ENCODE measurements at places on chromosomes 6 and 20. TPM values are rescaled to one million over a fixed set of nuclear protein-coding genes. Genes with fewer than 3 reads are reported as not detected.

Gene AGER
- 18.7 TPM for total RNA-seq

Gene TAAR9
- total RNA-seq, result not detected

Gene C2
- not detected for total RNA-seq

Gene VGLL2
- 1.2 TPM for total RNA-seq

Gene KAT14
- 0.58 TPM for total RNA-seq

Gene MMP24
- not detected for total RNA-seq

Gene SLC17A4
- total RNA-seq, result 1.5 TPM

Gene FILIP1
- 29.8 TPM for total RNA-seq

Gene RBPJL
- not detected for total RNA-seq

Gene DEF6
- 4.9 TPM for total RNA-seq

Gene RSPH9
- total RNA-seq, result not detected

GRCh38 chr6:48957781-48958180 is 505.3 kb downstream of the MMUT start:
- H3K27ac ChIP-seq, result no peak overlapping the region
- no peak overlapping the region for H3K4me3 ChIP-seq
- no peak for DNase-seq
- no peaks in the 10 kb centered on the region for H3K36me3 ChIP-seq

DNA sequence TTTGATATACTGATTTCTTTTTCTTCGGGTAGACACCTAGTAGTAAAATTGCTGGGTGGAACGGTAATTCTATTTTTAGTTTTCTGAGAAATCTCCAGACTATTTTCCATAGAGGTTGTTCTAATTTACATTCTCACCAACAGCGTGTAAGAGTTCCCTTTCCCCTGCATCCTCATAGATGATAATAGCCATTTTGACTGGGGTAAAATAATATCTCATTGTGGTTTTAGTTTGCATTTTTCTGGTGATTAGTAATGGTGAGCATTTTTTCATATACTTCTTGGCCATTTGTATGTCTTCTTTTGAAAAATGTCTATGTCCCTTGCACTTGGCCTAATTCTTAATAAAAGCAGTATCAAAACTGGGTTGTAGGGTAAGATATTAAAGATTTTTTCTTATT is 148.9 kb upstream of the SIM1 start:
- no peaks in the 10 kb centered on the region for H3K27me3 ChIP-seq
- no peaks in the 10 kb centered on the region for H3K36me3 ChIP-seq
- H3K4me1 ChIP-seq, result no peaks in the 10 kb centered on the region
- H3K27ac ChIP-seq, result no peak overlapping the region
- no peak overlapping the region for H3K4me3 ChIP-seq

GRCh38 chr6:68994521-68994920 is 359.4 kb downstream of the ADGRB3 start:
- H3K27ac ChIP-seq, result no peak overlapping the region
- H3K4me1 ChIP-seq, result no peaks in the 10 kb centered on the region
- no peaks in the 10 kb centered on the region for H3K36me3 ChIP-seq
- H3K4me3 ChIP-seq, result no peak overlapping the region

GRCh38 chr6:78489874-78490273 is 377.5 kb upstream of the IRAK1BP1 start:
- H3K27ac ChIP-seq, result no peak overlapping the region
- no peak overlapping the region for H3K4me3 ChIP-seq
- H3K36me3 ChIP-seq, result no peaks in the 10 kb centered on the region

DNA sequence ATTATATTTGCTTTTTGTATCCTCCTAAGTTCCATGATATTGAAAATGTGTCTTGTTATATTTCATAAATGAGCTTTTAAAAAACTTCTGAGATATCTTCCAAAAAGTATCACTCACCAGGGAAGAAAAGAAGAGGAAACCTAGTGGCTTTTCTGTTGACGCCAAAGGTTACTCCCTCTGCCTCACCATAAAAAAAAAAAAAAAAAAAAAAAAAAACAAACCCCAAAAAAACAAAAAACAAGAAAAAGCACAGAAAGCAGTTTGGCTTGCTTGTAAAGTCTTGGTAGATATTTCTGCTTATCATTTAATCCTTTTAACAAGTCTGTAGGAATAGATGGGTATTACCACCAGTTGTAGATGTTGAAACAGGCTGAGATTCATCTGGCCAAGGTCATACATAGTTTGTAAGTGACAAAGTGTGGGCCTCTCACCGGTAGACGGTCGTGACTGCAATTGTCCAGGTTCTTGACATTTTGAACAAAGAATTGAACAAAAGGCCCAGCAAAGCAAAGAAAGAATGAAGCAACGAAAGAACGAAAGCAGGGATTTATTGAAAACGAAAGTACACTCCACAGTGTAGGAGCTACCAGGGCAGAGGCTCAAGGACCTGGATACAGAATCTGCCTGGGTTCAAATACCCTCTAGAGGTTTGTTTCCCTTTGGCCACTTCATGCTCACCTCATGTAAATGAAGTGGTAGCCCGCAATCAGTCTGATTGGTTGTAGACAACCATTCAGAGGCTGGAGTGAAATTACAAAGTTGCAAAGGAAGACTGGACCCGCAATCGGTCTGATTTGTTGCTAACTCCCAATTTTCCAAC is 11.6 kb upstream of the ELOVL5 start:
- peak overlapping the region; percentile 63 for H3K4me3 ChIP-seq
- peaks cover 31% of the 10 kb centered on the region for H3K4me1 ChIP-seq
- H3K27ac ChIP-seq, result no peak overlapping the region
- H3K27me3 ChIP-seq, result no peaks in the 10 kb centered on the region
- DNase-seq, result no peak

GRCh38 chr6:70380771-70381416 is 32.4 kb upstream of the FAM135A start:
- H3K4me3 ChIP-seq, result no peak overlapping the region
- no peak overlapping the region for H3K27ac ChIP-seq
- no peaks in the 10 kb centered on the region for H3K36me3 ChIP-seq

GRCh38 chr6:22110061-22110460 is 186.8 kb downstream of the PRL start:
- H3K4me3 ChIP-seq, result no peak overlapping the region
- no peaks in the 10 kb centered on the region for H3K4me1 ChIP-seq
- H3K36me3 ChIP-seq, result no peaks in the 10 kb centered on the region
- no peak for DNase-seq
- H3K27me3 ChIP-seq, result no peaks in the 10 kb centered on the region

DNA sequence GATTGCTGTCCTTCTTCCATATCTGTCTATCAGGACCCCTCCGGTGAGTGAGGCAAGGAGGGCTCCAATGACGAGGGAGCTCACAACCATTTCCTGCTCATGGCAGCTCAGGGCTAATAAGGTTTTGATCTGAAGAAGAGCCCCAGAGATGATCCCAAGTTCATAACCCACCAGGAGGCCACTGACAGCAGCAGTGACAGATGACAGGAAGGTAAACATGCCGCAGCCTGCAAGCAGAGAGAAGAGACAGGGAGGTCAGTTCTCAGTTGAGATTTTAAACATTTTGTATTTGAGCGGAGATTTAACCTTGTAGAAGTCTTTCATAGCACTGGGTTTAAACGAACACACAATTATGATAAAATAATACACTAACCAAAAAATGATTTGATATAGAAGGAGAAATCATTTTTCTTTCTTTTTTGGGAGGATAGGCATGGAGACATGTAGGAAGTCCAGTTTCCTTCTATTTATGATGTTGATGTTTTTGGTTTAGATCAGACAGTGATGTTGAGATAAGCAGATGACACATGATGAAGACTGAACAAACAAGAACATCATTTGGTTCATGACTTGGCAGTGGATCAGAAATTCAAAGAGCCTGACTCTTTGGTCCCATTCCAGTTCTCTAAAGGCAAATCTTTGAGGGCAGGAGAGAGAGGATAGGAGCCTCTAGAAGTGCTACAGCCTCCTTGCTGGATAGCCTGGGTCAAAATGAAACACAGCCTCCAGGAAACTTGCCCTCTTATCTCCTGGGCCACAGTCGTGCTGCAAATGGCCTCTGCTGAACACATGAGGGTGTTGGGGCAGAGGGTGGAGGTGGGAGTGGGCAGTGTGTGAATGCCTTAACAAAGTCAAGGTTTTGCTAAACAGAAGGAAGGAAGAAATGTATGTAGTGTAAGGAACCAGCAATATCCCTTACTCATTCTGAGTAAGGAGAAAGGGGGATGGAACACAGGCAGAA is 22.6 kb downstream of the SLC2A12 start:
- DNase-seq, result no peak
- no peaks in the 10 kb centered on the region for H3K36me3 ChIP-seq
- H3K4me1 ChIP-seq, result peaks cover 13% of the 10 kb centered on the region

GRCh38 chr6:37236921-37237320 is 20.7 kb upstream of the TBC1D22B start:
- H3K27me3 ChIP-seq, result no peaks in the 10 kb centered on the region
- no peak overlapping the region for H3K4me3 ChIP-seq
- DNase-seq, result no peak
- peaks cover 12% of the 10 kb centered on the region for H3K4me1 ChIP-seq

DNA sequence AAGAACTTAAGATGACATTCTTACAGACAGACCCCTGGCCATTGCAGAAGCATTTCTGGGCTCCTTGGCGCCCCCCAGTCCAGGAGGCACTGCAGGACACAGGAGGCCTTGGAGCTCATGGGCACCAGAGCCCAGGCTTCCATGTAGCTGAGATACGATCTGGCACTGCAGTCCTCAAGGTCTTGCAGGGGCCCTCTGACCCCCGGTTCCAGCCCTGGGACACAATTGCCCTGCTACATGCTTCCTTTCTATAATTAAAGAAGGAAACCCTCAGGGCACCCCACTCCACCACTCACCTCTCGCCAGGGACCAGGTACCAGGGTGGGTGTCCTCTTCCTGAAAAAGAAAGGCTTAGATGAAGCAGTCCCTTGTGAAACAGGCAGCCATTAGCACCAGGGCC is 33.6 kb downstream of the WFDC3 start:
- no peaks in the 10 kb centered on the region for H3K27me3 ChIP-seq
- H3K4me3 ChIP-seq, result no peak overlapping the region
- H3K27ac ChIP-seq, result no peak overlapping the region
- no peak for DNase-seq
- H3K36me3 ChIP-seq, result no peaks in the 10 kb centered on the region

DNA sequence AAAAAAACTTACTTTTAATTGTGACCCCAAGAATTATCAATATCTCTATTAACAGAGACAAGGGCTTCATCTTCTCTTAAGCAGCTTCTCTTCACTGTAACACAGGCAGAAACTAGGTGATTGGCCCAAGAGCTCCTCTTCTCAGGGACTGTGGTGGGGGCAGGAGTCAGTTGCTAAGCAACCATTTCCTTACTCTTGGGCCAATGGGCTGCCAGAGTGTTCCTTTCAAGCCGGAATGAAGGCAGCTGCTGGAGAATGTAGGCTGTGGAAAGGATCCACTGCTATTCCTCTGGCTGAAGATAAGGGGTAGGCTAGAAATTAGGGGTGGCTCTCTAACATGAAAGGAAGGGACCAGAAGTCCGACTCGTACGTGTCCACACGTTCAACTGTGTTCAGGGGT is at the start of gene SEL1L2:
Gene SEL1L2 (minus strand): TSS at position 150 of the 400 bp plus-strand sequence. CDS start 80 bp downstream, at position 70.
- H3K27ac ChIP-seq, result no peak within 1 kb of the TSS
- H3K4me3 ChIP-seq, result no peak within 1 kb of the TSS
- no peak for DNase-seq

DNA sequence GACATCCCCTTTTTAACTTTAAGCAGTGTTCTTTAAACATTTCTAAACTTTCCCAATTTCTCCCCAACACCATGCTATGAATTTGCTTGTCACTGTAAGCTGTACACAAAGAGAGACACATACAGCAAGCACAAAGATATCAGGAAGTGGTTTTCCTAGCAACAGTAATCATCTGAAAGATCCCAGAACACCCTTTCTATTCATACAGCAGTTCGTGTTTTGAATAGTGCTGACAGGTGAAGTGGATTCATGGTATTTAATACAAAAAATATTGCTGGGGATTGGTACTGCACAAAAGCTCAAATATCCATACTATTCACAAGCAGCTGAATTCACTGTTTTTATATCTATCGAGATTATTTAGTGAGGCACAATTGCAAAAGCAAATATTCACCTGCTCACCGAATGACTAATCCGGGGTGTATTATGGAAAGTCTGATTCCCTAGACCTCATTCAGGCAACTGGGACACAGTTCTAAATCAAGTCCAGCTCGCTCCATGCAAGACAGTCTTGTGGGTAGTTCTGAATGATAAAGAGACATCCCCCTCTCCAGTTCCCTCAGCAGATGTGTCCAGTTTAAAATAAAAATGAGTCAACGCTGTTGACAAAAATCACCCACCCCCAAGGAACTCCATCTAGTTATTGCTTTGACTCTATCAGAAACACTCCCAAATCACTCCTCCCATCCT is 107.1 kb upstream of the TSHZ2 start:
- no peaks in the 10 kb centered on the region for H3K27me3 ChIP-seq
- H3K4me1 ChIP-seq, result no peaks in the 10 kb centered on the region
- H3K36me3 ChIP-seq, result no peaks in the 10 kb centered on the region
- no peak overlapping the region for H3K4me3 ChIP-seq
- DNase-seq, result no peak

GRCh38 chr6:36985417-36985807 is 584 bp downstream of the MTCH1 start:
- H3K4me3 ChIP-seq, result peak overlapping the region; percentile 96
- peaks cover 49% of the 10 kb centered on the region for H3K4me1 ChIP-seq
- peak overlapping the region; percentile 99 for H3K27ac ChIP-seq
- no peaks in the 10 kb centered on the region for H3K27me3 ChIP-seq

DNA sequence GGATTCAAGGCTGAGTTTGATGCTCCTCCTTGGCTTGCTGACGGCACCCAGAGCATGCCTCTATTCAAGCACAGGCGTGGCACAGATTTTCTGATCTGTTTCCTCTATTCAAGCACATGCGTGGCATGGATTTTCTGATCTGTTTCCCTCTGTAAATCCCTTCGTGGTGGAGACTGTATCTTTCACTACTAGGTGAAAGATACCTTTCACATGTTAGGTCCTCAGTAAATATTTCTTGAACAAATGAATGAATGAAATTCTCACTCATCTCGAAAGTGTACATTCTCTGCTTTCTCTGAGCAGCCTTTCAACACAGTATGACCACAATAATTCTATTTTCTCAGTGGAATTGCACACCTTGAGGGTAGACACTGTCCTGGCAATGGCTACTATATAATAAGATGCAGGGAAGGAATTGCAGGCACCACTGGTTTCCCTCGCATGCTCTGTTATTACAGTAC is 72.6 kb upstream of the F13A1 start:
- no peaks in the 10 kb centered on the region for H3K4me1 ChIP-seq
- no peak for DNase-seq
- H3K27me3 ChIP-seq, result no peaks in the 10 kb centered on the region
- H3K27ac ChIP-seq, result no peak overlapping the region
- no peak overlapping the region for H3K4me3 ChIP-seq
- no peaks in the 10 kb centered on the region for H3K36me3 ChIP-seq

GRCh38 chr6:11263291-11263775 is 30.9 kb upstream of the NEDD9 start:
- no peaks in the 10 kb centered on the region for H3K27me3 ChIP-seq
- H3K4me1 ChIP-seq, result peaks cover 34% of the 10 kb centered on the region
- H3K27ac ChIP-seq, result peak overlapping the region; percentile 69
- H3K4me3 ChIP-seq, result no peak overlapping the region

- no peak overlapping the region for H3K4me3 ChIP-seq
- DNase-seq, result no peak
- H3K27me3 ChIP-seq, result no peaks in the 10 kb centered on the region
- H3K4me1 ChIP-seq, result peaks cover 36% of the 10 kb centered on the region
- no peak overlapping the region for H3K27ac ChIP-seq
Observed at GRCh38 chr6:133972388-133972787, 19.4 kb downstream of the TBPL1 start.
